CD4-positive, alpha-beta T cell treated with Interleukin-17A for 1 hour (primary cell): ENCODE measurements at places on chromosomes 2 and 18.

DNA sequence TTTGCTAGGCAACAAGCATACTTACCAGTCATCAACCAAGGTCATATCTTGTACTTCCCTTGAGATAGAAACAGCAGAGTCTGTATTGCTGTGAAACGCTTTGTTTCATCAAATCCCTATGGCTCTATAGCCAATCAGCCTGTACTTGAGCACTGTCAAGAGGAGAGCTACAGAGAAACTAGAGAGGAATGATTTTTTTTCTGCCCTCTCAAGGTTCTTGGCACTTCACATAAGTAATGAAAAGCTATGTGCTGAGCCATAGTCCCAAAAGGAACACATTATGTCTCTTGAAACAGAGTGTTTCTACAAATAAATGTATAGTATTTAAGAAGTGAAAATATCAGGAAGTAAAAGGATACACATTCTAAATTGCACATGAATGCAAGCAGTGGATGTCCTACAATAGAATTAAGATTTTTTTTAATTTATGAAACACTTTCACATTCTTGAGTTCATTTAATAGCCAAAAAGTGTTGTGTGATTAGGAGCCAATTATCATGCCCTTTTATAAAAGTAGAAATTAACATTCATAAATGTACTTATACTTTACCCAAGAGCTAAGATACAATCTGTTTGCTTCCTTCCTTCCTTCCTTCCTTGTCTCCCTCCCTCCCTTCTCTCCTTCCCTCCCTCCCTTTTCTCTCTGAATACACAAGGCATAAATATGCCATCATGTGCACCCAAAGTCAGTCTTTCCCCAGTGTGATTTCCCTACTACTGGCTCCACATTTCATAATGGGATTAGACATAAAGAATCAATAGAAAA, 131.8 kb downstream of the CSRNP3 start:
- no peak for DNase-seq

- DNase-seq, result no peak
These were observed 26.8 kb downstream of the RMND5A start for GRCh38 chr2:86746939-86747338.

DNA sequence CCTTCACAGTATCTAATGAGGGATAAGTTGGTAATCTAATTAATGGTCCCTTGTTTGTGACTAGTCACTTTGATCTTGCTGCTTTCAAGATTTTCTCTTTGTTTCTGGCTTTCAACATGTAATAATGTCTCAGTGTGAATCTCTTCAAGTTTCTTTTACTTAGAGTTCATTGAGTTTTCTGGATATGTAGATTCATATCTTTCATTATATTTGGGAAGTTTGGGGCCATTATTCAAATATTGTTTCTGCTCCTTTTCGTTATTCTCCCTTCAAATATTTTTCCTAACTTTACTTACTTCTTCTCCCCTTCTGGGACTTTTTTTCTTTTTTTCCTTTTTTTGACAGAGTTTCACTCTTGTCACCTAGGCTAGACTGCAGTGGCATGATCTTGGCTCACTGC, 21.1 kb upstream of the NAPG start:
- no peak for DNase-seq

DNA sequence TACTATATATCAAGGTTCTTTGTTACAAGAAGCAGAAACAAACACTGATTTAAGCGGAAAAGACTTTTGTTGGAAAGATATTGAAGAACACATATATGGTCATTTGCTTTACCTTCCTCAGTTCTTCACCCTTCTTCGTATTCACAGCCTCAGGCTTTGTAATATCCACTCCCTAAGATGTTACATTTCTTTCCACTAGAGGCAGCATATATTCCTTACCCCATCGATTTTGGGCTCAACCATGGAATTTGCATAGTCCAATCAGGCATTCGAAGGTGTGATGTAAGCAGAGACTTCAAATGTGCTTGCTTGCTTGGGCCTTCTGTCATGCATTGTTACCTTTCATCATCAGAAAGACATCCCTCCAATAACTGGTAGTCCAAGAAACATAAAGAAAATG, 287.4 kb downstream of the PID1 start:
- no peak for DNase-seq

DNA sequence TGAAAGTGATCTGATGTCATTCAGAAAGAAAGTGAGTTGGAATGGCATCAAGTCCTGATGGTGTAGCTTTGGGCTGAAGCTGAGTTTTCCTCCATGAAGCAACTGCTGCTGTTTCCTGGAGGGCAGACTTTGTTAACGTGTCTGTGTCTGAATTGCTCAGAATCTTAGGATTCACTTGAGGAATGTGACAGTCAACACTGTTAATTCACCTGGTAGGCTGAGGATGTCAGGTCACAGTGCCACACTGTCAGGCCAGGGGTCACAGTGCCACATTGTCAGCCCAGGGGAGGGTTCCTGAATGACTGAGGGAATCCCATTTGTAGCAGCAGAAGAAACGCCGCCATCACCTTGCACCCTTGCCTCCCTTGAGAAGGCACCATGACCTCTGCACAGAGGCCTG, 39.4 kb downstream of the LYPD6B start:
- no peak for DNase-seq

DNA sequence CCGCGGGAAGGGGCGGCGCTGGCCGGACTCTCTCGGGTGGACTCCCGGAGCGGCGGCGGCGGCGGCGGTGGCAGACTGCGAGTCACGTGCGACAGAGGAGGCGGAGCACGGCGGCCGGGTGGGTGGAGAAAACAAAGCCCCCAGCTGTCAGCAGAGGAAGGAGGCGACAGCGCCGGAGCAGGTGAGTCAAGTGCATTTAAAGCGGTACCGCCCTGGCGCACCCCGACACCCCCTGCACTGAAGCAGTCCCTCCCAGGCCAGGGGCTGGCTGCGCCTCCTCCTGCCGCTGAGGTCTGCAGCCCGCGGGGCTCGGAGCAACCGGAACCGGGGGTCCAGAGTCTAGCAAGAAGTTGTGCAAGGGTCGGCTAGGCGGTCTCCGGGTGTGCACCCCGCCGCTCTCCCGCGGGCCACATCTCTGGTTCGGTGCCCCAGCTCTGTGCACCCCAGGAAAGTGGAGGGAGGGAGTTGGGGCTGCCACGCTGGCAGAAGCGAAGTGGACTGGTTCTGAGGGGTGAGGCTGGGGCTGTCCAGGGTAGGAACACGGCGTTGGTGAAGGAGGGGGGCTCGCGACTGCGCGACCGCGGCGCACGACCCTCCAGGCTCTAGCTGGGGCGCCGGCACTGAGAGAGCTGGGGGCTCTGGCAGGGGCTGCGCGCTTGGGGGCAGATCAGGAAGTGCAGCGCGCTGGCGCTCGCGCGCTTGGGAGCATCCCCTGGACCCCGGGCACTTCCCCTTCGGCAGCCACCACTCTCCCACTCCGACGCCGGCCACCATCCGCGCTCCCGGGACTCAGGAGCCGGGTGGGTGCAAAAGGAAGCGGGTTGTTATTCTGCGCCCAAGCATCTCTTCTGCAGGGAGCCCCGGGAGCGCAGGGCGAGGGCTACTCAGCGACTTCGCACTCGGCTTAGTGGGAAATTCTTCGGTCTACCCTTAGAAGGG, 64.0 kb upstream of the MAPRE2 start:
- peak; percentile 75 for DNase-seq

GRCh38 chr2:15603044-15603765, 11.5 kb downstream of the DDX1 start:
- DNase-seq, result no peak

DNA sequence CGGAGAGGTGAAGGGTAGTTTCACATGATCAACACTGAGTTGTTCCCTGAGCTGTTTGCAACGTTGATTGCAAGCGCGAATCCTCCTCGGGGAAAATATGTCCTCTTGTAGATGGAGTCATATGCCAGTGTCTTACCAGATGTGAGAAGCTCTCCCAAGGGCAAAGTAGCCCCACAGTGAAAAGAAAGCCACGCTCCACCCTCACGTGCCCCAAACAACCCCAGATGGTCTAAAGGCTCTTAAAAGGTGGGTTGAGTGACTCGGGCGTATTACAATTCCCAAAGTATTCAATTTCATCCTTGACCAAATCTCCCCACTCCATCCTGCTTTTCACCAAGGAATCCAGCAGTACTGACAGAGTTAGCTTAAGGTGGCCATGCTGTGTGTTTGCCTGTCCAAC, 332.1 kb upstream of the SOX11 start:
- no peak for DNase-seq

GRCh38 chr2:100246163-100247145, 75.8 kb downstream of the LONRF2 start:
- peak; percentile 12 for DNase-seq
